ENCODE measurements at places on chromosomes 4 and X.

- DNase-seq, result no peak
Observed at GRCh38 chr4:163930086-163930485, 435.6 kb downstream of the TMA16 start.

- DNase-seq, result no peak
Observed at GRCh38 chr4:83075311-83076095, 39.0 kb downstream of the PLAC8 start.

DNA sequence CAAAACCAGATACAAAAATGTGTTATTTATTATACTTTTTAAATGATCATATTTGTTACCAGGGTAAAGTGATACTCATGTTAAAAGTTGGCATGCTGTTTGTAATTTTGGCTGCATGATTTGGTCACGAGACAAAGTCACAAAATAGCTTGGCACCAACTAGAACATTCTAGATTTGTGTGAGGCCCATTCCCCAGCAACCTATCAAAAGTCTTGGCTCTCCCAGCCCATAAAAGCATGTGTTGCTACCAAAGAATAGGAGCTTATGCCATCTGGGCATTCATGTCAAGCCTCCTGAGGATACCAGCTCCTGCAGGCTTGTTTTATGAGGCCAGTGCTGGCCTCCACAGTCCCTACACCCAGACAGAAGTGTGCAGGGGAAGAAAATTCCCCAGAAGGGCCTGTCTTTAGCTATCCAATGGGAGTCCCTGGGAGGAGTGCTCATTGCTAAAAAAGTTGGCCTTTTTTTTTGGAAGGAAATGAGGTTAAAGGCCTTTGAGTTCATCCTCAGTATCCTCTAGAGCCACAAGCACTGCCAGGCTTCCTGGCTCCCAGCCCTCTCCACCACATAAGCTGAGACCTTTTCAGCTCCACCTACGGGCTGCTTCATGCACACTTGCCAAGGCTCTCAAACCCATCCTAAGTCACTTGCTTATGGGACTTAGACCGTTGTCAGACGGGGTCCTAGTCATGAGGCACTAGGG, 211.9 kb upstream of the EOLA2 start:
- no peak for DNase-seq

DNA sequence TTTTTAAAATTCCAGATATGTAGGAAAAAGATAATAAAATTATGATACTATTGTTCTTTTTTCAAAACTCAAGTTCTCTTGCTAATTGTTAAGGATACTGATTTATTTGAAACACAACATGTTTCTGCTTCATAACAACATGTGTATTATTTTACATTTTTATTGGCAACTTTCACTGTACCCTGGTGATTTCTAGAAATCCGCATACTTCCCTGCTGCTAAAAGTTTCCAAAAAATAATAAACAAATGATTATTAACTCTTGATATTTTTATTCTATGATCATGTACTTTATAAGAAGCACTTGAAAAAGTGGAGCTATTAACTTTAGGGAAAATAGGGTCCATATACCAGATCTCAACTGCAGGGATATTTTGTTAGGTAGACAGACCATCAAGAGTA, 71.2 kb upstream of the HCCS start:
- DNase-seq, result no peak

- DNase-seq, result no peak
Observed at GRCh38 chr4:101155945-101156344, 191.4 kb downstream of the PPP3CA start.

All from H7 (cell line).